ENCODE measurements at places on chromosomes 1 and 21.

DNA sequence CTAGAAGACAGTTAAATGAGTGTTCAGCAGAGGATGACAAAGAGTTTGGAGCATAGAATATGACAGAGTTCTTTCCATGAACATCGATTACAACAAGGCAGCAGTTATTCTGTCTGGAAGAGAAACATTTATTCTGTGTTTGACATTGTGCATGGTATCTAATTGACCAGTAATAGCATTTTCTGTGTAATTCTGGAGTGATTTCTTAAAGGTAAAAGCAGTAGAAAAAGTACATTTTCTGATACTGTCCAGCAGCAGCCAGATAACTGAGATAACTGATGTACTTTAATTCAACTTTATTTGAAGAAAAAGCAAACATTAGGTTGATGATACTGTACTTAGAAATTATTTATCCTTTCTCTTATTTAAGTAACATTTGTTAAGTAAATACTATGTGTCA lies 497.1 kb downstream of the AGBL4 start:
- no peak for DNase-seq

DNA sequence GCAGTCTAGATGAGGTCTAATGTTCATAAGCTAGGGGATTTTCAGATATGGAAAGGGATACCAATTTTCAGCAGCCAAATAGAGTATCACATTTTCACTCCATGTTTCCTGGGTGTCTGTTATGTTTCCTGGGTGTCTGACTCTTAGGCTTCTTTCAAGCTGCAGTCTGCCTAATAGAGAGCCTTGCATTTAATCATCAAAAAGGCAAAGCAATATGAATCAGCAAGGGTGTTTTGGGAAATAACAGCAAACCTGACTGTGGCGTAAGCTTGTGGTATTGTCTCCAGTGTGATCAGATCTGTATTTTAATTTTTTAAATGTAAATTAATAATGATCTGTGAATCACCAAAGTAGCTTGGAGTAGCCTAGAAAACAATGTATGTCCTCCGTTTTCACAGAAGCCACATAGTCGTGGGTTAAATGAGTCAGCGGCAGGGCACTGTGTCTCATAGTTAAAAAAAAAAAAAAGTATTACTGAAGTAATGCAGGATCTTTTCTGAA lies 10.4 kb downstream of the LGALS8 start:
- no peak for DNase-seq

- DNase-seq = no peak
These were observed 121.4 kb upstream of the ZBTB40 start for GRCh38 chr1:22330092-22330759.

- no peak for DNase-seq
These were observed 17.1 kb upstream of the SPSB1 start for GRCh38 chr1:9275567-9276034.

- DNase-seq = no peak
These were observed 50.2 kb downstream of the PRRX1 start for GRCh38 chr1:170714163-170714562.

- DNase-seq = no peak
These were observed 11.2 kb downstream of the TARBP1 start for GRCh38 chr1:234467821-234468220.

DNA sequence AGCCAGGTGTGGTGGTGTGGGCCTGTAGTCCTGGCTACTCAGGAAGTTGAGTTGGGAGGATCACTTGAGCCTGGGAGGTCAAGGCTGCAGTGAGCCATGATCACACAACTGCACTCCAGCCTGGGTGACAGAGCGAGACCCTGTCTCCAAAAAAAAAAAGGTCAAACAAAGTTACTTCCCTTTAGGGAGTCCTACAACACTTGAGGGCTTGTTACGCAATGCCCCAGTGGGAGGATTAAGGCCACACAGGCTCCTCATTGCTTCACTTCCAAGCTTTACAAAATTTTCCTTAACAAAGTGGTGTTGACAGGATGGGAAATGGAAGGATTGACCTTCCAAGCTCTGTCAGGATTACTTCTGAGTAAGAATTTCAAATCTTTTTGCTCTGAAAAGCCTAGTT lies 6.2 kb upstream of the EXTL1 start:
- DNase-seq = no peak

- no peak for DNase-seq
These were observed 9.5 kb downstream of the CTSK start for GRCh38 chr1:150798525-150798924.

DNA sequence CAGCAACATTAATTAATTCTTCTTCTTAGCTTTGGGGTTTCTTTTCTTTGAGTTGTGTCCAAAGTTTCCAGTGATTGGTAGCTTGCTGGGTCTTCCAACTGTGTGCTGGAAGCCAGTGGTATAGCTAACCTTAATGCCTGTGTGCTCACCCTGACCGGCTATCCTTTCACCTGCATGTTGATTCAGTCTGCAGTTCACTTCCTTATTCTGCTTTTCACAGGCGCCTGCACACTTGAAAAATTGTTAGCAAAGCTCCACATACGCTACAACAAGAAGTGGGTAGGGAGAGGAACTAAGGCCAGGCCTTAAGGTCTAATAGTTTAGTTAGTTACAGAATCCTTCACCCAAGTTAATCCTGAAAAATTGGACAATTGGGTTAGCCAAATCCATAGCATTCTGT lies 35.7 kb downstream of the NCF2 start:
- DNase-seq = no peak

DNA sequence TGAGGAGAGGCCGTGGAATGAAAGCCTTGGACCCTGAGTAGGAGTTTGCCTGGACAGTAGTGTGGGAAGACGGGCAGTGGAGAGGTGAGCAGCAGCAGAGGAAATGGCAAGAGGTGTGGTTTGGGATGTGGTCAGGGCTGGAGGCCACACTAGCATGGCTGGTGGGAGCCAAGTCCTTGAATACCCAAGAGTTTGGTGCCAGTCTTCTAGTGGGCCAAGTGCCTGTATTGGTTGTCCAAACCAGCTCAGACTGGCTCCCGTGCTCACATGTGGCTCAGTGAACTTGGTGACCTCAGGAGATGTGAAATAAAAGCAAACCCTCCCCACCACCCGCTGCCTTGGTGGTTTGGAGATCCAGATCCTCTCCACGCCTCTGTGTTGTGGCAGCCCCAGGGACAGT lies 2.4 kb downstream of the GUCA2A start:
- DNase-seq = no peak

- DNase-seq = no peak
These were observed 552 bp downstream of the UBR4 start for GRCh38 chr1:19209439-19209989.

GRCh38 chr1:81559662-81560350 lies 240.9 kb upstream of the ADGRL2 start:
- DNase-seq = no peak

- no peak for DNase-seq
These were observed 12.4 kb downstream of the UBXN11 start for GRCh38 chr1:26293911-26294463.

DNA sequence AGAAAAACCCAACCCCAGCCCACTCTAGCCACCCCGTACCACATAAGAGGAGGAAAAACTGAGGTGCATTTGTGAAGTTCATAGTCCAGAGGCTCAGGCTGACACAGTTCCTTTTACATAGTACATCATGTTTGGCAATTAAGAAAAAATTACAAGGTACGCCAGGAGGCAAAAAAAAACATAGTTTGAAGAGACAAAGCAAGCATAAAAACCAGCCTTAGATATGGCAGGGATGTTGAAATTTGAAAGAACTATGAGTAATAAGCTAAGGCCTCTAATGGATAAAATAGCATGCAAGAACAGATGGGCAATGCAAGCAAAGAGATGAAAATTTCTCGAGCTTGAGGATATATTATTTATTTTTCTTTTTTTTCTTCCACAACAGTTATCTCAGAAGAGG lies 31.9 kb downstream of the MIXL1 start:
- no peak for DNase-seq

DNA sequence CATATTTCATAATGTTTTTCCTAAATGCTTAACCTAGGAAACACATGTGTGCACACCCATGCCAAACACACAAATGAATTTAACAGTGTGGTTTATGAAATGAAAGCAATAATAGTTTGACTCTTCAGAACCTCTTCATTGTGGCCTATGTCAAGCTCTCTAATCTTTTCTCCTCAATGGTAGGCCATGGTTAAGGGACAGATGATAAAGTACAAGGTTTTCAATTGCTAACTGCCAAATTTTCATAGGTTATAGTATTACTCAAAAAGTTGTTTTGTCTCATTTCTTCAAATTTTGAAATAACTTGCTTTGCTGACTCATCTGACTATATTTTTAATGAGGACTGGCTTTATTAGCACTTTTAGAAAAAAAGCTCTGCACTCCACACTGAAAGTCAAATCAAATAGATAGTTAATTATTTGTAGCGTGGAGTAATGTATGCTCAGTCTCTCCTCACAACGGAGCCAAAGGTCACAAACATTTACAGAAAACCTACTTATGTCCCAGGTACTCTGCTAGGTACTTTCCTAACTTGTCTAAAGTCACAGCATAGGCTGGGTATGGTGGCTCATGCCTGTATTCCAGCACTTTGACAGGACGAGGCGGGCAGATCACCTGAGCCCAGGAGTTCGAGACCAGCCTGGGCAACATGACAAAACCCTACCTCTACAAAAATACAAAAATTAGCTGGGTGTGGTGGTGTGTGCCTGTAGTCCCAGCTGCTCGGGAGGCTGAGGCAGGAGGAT lies 3.0 kb upstream of the ADCY10 start:
- no peak for DNase-seq

GRCh38 chr1:160637821-160638539 lies 8.9 kb downstream of the SLAMF1 start:
- no peak for DNase-seq

All from iPS DF 6.9 (cell line).